ENCODE measurements at places on chromosomes 2 and 18.

GRCh38 chr2:200065477-200065876 is 110.1 kb downstream of the MAIP1 start:
- DNase-seq, result no peak

DNA sequence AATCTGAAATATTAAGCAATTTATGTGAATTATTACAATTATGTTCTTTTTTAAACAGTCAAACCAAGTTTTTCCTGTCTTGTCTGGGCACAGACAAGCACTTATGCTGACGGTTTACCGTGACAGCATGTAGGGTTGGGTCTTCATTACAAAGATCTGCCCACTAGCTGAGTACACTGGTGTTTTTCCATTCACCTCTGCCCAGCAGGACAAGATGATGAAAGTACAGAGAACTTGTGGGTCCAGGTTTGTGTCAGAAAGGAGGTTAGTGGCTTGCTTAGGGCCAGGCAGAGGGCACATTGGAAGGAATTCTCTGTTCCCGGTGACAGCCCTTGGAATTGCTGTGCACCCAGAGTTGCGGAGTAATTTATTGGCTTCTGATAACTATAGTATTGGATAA is 14.0 kb downstream of the NABP1 start:
- DNase-seq, result no peak

DNA sequence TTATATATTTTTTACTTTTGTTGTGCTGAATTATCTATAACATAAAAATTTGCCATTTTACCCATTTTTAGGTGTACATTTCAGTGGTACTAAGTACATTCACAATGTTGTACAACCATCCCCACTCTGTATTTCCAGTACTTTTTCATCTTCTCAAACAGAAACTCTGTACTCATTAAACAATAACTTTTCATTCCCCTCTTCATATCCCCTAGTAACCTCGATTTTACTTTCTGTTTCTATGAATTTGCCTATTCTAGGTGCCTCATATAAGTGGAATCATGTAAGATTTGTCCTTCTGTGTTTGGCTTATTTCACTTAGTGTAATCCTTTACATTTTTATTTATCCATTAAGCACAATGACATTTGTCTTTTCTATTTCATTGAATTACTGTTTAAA is 51.3 kb downstream of the GTF2A1L start:
- no peak for DNase-seq

DNA sequence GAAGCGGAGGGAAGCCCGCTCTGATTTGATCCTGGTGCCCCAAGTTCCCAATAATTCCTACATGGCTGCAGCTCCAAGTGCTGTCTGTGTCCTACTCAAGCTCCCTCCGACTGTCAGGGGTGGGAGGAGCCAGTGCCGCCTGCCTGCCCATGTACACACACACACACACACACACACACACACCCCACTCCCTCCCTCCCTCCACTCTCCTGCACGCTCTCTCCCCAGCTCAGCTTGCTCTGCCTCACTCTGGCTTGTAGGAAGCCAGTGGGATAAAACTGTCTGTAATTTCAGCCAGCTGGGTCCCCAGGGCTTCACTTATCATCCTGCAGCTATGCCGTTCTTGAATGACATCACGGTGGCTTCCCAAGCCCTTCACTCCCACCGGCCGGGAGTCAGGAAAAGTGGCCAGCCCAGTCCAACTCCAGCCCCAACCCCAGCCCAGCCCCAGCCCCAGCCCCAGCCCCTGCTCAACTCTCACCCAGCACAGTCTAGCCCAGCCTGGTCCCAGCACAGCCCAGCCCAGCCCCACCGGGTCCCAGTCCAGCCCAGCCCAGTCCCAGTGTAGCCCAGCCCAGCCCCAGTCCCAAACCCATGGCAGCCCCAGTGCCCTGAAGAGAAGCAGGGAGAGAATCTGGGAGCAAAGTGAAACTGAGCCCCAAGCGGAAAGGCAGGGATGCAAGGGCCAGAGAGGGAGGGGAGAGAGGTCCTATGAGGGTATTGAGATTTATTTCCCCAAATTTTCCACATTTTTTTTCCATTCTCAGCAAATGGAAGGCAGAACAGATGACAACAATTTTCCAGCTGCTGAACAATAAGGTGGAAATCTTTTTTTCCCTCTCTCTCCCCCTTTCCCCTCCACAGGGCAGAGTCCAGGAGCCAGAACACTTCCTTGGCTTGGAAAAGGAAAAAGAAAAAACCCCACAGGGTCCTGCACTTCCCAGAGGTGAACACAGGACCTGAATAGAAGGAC is 144.0 kb downstream of the TNS1 start:
- peak; percentile 68 for DNase-seq

DNA sequence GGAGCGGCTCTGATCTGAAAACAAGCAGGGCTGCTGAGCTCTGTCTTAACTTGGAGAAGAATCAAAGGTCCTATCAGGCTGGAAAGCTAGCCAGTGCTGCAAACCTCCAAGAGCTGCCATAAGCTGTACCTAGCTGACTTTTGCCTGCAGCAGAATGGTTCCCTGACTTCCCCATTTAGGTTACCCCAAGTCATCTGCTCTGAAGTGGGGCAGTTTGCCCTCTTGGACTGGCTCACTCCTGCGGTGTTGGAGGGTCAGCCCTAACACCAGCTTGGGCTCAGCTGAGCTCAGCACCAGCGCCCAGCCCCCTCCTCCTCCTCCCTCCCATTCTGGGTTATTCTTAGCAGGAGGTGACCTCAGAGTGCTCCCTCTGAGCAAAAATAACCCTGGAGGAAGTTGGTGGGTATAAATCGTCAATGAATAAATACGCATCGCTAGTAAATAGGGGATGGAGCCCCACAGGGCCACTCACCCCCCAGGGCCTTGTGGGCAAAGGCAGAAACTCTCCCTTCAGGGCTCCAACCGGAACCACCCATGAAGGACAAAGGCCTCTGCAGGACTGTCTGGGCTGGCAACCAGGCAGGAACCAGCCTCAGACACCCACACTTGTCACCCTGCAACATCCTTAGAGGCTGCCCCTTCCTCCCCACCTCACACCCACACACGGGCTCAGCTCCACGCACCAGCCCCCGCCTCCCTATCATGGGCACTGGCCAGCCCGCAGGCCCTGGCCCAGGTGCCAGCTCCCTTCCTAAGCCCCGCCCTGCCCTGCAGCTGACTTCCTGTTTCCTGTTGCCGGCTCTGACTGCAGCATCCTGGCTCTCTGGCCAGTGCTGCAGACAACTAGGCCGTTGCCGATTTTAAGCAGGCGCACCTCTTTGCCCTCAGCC is 46.9 kb downstream of the DNMT3A start:
- peak; percentile 76 for DNase-seq

- no peak for DNase-seq
These were observed 152.6 kb upstream of the CYP26B1 start for GRCh38 chr2:72300147-72300684.

DNA sequence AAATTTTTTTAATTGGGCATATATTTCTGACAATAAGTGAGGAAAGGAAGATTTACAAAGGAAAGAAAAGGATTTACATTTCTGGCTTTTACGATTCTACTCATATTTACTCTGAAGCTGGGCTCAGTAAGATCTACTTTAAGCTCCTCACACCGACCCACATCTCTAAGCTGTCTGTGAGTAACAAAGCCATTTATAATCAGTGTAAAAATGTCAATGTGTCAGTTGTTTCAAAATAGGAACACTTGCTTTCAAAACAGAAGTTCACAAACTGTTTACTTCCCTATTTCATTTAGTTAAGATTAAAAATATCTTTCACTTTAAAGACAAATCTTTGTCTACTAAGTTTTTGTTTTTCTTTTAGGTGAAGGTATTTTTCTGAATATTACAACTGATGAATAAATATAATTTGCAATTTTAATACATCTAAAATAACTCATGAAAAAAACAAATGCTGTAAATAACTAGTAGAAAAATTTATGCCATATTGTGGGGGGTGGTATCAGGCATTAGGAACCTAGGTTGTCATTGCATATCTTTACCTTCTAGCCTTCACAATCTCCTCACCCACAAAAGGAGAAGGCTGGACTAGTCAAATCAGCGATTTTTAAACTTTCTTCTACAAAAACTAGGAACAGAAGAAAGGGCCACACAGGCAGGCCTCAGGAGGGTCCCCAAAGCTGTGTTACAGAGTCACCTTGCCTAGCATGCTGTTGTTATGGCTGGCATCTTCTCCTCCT is 64.5 kb downstream of the TMEM131 start:
- DNase-seq, result peak; percentile 23

DNA sequence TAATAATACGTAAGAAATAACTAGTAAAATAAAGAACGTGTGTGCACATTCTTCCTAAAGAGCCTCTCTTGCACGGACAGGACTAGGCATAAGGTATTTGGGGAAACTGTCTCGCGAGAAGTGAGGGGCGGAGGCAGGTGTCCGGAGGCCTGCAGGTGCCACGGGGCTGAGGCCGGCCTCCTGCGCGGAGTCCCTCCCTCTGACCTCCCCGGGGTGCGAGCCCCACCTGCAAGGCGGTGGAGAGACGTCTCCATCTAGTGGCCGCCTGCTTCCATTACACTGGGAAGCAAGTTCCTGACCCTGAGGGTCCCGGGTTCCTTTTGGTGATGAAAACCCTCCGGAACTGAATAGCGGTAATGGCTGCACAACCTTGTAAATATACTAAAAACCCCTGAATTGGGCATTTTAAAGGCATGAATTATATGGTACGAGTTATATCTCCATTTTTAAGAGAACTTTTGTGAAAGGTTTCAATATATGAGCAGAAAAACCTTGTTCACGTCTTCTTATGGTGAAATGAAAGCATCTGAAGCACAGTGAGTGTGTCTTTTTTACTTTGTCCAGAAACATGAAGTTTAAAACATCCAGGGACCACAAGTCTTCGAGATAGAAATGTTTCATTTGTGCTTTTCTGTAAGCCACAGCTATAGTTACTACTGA is 35.5 kb upstream of the CTDP1 start:
- DNase-seq, result peak; percentile 42

DNA sequence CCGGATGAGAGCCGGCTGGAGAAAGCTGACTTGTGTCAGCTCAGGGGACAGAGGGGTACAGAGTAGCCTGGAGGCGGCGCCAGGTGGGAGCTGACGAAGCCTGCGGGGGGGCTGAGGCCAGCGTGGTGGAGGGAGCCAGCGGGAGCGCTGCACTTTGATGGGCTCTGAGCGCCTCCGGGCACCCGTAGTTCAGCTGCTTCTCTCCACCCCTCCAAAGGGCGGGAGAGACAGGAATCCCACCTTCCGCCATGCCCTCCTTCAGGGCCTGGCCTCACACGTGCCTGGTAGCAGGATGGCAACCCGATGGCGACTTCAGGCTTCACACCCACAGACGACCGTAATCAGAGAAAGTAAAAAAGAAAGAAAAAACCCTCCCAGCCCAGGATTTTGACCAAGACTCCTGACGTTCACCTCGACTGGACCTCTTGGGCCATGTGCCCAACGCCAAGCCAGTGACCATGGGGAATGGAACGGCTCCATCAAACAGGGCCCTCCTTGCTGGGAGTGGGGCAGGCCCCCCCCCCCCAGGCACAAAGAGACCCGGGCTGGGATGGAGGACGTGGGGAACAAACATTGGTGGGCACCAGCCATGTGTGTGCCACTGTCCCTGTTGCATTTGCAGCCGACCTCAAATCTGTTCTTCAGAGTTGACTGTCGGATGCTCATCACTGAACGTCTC is 60.7 kb upstream of the ASAP2 start:
- DNase-seq, result no peak

DNA sequence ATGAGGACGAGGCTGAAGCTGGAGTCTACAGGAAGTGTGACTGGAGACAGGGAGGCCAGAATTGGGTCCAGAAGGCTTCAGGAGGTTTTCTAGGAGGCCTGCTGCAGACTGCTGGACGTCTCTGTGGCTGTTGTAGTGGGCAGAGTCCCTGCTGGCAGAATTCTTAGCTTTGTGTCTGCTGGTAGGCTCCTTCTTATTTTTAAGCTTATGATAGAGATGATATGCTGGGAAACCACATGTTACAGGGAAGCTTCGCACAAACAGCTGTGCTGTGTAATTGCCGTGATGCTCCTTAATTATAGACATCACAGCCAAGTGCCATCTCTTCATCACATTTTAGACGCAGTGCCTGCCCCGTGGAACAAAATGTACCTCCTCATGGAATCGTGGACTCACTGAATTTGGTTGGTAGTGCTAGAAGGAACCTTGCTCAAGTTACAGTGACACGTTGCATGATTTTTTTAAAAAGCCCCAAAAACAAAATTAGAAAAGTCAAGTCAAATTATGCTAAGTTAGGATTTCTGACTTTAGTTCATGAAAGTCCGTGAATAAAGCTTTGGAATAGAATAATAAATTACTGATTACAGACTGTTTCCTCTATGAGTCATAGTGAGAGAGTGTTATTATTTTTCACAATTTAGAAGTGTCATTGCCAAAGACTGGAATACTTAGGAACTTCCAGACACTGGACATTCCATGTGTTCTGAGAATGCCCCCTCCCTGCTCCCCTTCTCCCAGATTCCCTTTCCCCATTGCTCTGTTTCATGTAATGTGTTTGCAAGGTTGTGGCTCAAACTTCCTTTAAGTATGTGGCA is 144.1 kb downstream of the FHOD3 start:
- no peak for DNase-seq

GRCh38 chr2:20111311-20112131 is 60.1 kb upstream of the LAPTM4A start:
- DNase-seq, result no peak

DNA sequence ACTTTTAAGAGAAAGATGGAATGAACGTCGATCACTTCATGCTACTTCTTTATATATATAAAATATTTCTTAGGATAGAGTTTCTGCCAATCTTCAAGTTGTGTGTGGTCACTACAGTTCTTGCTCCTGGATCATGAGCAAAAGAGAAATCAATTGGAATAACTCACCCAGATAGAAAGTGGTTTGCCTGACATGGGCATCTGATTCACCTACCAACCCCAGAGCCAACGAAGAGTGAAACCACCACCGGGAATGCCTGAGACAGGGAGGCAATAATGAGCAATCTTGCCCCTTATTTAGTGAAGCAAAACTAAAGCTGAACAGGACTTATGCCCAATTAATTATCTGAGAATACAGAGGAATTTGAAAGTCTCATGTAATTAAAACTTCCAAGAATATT is 250.2 kb upstream of the REG3G start:
- no peak for DNase-seq

- no peak for DNase-seq
These were observed 23.7 kb downstream of the CENPO start for GRCh38 chr2:24816884-24817283.

- DNase-seq, result no peak
These were observed 107.1 kb downstream of the EVA1A start for GRCh38 chr2:75453384-75454240.
